ENCODE measurements at places on chromosomes 1 and 21.

GRCh38 chr1:98661544-98662355, at the start of gene SNX7:
SNX7 (plus strand) TSS chr1:98661721; CDS start chr1:98661732, 11 bp downstream.
- DNase-seq = peak; percentile 24

GRCh38 chr1:21773585-21773984, 9.4 kb downstream of the USP48 start:
- no peak for DNase-seq

DNA sequence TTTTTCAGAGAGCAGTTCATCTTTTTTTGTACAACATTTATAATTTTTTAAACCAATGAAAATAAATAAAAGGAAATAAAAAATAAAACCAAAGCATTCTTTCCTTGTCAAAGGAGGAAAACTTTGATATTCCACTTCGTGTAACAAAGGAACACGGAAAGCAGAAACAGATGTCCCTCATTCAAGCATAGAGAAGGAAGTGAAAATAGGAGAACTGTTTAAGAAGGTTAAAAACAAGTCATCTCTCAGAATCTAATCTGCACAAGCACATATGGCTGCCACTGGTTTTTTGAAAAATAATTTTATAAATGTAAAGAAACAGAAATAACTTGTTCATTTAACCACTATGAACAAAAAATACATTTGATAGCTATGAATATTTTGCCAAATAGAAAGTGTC, 35.9 kb upstream of the ZNF644 start:
- DNase-seq = no peak

DNA sequence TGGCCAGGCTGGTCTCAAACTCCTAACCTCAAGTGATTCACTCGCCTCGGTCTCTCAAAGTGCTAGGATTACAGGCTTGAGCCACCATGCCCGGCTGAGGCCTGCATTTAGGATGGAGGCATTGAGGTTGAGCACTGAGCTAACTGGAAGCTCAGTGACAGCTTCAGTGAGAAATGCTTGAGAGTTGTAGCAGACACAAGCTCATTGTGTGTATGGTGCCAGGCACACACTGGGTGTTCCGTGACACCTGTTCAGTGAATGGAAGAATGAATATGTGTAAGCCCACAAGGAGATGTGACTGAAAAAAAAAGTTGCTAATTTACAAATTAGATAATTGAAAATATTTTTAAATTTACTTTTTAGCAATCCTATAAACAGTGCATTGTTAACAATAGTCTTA, 21.8 kb downstream of the LURAP1 start:
- DNase-seq = no peak

- DNase-seq = no peak
Observed at GRCh38 chr1:110605446-110605845, 712 bp downstream of the KCNA2 start.

- DNase-seq = no peak
Observed at GRCh38 chr1:2605509-2606395, 19.2 kb downstream of the PRXL2B start.

GRCh38 chr1:198254521-198254920, 97.7 kb downstream of the NEK7 start:
- no peak for DNase-seq

DNA sequence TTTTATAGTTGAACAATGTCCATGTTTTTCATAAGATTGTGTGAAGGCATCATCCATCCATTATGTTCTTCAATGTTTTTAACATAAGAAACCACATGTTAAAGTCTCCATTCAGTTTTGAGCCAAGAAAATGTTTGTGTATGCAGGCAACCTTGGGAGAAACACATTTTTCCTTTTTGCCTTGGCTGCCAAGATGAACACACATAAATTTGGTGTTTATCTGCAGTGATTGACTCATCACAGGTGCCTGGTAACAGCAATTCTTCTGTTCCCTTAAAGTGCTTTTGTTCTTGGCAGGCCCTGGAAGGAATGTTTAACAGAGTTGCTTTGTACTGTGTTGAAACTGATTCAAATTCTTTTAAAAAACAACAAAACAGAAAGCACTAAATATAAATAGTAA, 709.9 kb upstream of the ADGRL4 start:
- no peak for DNase-seq

- no peak for DNase-seq
Observed at GRCh38 chr1:54540582-54541295, 7.3 kb upstream of the ACOT11 start.

DNA sequence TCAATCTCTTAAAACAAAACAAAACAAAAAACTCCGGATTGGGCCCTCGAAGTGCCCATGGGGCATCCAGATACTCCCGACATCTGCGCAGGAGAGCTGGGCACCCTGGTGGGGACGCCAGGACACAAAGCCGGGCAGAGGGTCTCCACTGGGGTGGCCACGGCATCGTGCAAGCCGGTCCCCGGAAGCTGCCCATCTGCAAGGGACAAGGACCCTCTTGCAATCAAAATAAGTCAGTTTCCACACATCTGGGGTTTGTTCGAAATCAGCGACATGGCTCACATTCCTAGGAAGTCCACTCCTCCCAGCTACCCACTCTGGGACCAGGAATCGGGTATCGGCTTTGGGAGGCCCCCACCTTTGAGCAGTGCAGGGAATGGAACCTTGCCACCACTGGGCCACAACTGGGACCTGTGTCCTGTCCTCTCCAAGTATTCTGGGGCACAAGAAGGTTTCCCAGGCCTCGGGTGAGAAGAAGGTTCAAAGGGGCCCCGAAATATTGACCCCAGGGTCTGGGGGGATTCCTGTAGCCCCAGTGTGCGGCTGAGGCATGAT, 4.6 kb upstream of the PRDM16 start:
- DNase-seq = no peak

DNA sequence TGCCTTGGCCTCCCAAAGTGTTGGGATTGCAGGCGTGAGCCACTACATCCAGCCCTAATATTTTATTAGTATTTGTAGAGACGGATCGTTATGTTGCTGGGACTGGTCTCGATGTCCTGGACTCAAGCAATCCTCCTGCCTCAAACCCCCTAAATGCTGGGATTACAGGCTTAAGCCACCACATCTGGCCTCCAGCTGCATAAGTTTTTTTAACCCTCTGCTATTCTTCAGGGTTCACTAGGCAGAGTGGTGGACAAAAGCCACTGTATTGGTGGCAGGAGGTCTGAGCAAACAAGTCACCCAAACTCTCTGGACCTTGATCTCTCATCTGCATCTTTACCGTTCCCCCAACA, 10.1 kb upstream of the CLIC4 start:
- no peak for DNase-seq

- no peak for DNase-seq
Observed at GRCh38 chr1:100353988-100354387, 1.7 kb downstream of the CDC14A start.

- no peak for DNase-seq
Observed at GRCh38 chr21:46190491-46191131, 6.4 kb upstream of the SPATC1L start.

- DNase-seq = no peak
Observed at GRCh38 chr1:73359001-73359400, 839.0 kb downstream of the LRRIQ3 start.

- DNase-seq = no peak
Observed at GRCh38 chr1:235932090-235932510, 65.4 kb upstream of the LYST start.

DNA sequence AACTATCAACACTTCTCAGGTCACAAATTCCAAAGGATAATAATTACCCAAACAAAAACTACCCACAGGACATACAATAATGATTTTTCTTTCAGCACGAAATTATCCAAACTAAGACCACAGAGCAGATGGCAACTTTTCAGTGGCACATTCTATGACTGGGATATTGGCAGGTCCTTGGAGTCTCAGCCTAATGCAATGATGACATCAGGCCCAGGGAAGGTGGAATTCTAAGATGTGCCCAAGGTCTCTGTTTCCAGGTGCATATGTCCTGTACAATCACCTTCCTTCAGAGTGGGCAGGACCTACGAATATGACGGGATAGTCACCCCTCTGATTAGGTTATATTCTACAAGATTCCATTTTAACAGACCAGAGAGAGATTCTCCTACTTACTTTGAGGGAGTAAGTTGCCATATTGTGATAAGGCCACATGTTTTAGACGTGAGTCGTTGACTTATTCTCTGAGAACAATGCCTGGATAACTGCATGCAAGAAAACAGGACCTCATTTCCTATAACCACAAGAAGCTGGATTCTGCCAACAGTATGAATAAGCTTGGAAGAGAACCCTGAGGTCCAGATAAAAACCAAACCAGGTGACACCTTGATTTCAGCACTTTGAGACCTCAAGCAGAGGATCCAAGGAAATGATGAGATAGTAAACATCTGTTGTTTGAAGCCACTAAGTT, 69.9 kb downstream of the ZC3H11B start:
- DNase-seq = no peak

DNA sequence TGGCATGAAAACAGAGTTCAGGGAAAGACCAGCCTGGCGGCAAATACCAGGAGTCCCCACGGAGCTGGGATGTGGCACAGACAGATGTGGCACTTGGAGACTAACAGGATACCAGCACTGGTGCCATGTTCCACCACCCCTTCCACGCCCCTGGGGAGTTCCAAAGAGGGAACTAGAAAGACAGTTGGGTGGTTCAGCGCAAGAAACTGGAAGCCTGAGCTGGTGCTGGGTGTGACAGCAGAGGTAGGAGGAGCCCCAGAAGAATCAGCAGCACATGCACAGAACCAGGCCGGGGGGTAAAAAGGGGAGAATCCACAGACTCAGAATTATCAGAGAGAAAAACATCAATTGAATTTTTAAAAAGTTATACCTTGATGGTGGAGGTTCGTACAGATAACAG, 22.4 kb downstream of the DDX20 start:
- no peak for DNase-seq

GRCh38 chr1:228076796-228077430, 5.6 kb upstream of the ARF1 start:
- DNase-seq = no peak

GRCh38 chr1:215043401-215043800, 39.1 kb upstream of the KCNK2 start:
- DNase-seq = no peak

- no peak for DNase-seq
Observed at GRCh38 chr1:235331401-235331800, 3.0 kb downstream of the GGPS1 start.

DNA sequence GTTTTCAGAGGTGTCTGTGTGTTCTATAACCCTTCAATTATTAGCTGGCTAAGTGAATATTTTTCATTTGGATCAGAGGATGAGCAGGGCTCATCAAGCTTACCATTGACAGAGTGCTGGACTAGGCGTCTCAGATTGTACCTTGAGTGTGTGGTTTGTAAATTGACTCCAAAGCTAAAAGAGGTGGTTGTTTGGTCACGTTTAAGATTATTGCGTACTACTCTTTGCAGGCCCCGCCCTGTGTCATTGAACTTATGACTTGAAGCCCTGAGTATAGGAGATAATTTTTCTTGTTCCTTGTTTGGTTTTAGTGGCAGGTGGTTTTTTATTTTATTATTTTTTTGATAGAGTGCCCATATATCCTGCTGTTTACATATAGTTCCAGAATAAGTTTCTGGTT, 17.7 kb downstream of the MRPS6 start:
- peak; percentile 36 for DNase-seq

DNA sequence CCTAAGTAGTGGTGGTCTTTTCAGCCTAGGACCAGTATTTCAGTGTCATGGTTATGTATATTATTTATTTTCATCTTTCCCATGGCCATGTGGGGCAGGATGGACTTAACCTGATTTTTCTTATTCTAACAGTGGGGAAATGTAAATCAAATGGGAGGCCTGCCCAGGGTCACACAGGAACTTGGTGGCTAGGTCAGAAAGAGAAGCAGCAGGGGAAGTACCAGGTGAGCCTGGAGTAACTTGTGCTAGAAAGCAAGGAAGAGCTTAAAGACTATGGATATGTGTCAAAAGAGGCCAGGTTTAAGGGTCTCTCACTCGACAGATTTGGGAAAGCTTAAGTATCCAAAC, 936 bp downstream of the ZFP69B start:
- no peak for DNase-seq

- no peak for DNase-seq
Observed at GRCh38 chr1:174160109-174160473, 771 bp downstream of the RABGAP1L start.

GRCh38 chr1:229186373-229187056, 84.4 kb upstream of the RAB4A start:
- DNase-seq = no peak

DNA sequence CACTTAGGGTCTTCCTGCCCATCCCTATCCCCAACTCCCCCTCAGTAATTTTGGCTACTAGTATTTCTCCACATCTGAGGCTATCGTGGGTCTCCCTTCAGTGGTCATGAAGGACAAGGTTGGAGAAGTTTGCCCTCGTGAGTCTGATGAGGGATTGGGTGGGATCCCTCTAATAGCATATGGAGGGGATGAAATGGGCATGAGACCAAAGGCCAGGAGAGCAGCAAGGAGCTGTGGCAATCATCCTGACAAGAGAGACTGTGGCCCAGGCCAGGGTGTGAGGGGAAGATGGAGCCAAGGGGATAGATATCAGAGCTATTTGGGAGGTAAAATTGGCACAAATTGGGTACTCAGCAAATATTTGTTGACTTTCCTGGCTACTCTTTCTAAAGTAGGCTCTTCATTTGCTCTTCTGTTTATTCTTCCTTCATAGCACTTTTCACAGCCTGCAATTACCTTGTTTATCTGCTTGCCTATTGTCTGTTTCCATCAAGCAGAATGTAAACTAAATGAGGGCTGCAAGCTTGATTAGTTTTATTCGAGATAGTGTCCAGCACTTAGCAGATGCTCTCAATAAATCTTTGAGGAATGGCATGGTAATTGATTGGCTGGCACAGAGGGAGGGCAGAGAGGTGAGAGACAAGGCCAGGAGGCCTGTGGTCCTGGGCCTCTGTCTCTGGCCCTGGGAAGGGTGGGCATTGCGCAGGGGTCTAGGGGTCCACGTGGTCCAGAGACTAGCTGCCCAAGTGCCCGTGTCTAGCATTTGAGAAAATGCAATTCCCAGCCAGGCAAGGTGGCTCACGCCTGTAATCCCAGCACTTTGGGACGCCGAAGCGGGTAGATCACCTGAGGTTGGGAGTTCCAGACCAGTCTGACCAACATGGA, 1.5 kb upstream of the PLK3 start:
- no peak for DNase-seq

- peak; percentile 33 for DNase-seq
Observed at GRCh38 chr1:68116643-68117235, 66.3 kb upstream of the DIRAS3 start.

DNA sequence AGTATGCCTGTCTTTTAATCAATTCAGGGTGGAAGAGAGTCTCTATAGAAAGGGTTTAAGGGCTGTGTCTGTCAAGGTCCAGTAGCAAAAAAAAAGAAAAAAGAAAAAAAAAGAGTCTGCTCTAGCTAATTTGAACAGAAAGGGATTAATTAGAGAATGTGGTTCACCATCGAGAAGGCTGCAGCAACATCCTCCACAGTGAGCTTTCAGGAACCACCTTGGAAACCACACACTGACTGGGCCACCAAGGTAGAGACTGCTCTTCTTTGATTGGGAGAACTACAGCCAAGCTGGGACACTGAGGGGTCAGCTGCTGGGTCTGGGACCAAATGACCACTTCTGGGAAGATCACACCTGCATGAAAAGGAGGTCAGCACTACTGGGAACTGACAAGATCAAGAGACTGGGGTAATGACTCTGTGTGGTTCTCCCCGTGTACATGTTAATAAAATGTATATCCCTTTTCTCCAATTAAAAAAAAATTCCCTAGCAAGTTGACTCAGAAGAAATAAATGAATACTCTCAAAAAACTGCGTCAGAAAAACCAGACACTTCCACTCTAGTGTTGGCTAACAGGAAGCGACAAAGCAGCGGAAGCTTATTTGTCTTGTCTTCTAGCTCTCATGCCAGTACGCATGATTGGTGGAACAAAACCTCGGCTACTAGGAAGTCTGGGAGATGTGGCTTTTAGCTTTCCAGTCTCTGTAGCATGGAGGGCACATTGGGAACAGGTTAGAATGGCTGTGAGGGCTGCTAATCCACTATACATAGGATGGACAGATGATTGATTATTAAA, 60.0 kb upstream of the IVNS1ABP start:
- DNase-seq = no peak

All from NCI-H187 (cell line).